ENCODE measurements at places on chromosomes 6 and 20.

GRCh38 chr20:35648836-35649235 lies 15.9 kb downstream of the CPNE1 start:
- no peak for DNase-seq

DNA sequence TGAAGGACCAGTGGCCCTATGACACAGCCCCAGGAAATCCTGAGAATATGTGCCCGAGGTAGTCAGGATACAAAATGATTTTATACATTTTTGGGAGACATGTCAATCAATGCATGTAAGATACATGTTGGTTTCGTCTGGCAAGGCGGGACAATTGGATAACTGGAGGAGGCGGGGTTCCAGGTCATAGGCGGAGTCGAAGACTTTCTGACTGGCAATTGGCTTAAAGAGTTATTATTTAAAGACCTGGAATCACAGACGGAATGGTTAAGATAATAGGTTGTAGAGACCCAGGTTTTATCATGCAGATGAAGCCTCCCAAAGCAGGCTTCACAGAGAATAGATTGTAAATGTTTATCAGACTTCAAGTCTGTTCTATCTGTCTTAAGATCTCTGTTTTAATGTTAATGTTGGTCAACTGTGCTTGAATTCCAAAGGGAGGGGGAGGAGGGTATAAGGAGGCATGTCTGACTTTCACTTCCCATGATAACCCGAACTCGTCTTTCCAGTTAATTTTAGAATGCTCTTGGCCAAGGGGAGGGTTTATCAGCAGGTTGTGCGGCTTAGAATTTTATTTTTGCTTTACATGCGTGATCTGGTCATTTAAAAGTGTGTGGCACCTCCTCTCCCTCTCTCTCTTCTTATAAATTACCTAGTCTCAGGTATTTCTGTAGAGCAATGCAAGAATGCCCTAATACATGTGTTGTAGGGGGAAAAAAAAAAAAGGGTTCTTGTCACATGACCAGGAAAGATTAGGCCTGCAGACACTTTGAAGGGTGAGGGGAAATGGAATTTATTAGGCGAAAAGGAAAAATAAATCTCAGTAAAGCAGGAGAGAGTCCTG lies 230.7 kb downstream of the NFATC2 start:
- DNase-seq = no peak

GRCh38 chr6:18028332-18028731 lies 40.9 kb upstream of the KIF13A start:
- no peak for DNase-seq

DNA sequence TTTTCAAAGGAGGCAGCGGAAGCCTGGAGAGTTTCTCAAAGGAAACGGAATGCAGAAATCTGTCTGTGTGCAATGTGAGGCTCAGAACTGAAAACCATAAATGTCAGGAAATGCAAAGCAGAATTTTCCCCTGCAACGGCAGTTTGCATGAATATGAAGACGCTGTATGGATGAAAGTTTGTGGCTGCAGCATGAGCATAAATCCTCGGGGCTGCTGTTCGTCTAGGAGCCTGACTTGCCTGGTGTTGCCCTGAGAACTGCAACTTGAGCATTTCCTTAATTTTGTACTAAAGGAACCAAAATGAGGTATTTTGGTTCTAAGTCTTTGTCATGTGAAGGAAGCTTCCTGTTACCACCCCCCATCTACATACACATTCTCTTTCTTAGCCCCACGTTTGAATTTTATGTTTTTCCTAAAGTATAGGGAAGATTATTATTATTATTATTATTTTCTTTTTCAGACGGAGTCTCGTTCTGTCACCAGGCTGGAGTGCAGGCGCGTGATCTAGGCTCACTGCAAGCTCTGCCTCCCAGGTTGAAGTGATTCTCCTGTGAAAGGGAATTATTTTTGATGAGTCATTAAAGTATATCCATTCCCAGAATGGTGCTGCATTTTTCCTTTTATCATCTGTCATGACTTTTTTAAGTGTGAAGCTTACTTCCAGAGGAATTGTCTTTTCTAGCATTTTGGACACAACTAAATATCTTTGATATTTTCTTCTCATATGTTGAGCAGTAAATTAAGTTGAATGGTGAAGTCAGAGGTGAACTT lies 33.1 kb downstream of the MTHFD1L start:
- no peak for DNase-seq

GRCh38 chr6:160420969-160421556 lies 72.9 kb downstream of the SLC22A3 start:
- DNase-seq = no peak

- DNase-seq = no peak
Measured at GRCh38 chr6:127950566-127951145, 49.8 kb upstream of the THEMIS start.

- no peak for DNase-seq
Measured at GRCh38 chr6:113495521-113495920, 361.6 kb upstream of the MARCKS start.

DNA sequence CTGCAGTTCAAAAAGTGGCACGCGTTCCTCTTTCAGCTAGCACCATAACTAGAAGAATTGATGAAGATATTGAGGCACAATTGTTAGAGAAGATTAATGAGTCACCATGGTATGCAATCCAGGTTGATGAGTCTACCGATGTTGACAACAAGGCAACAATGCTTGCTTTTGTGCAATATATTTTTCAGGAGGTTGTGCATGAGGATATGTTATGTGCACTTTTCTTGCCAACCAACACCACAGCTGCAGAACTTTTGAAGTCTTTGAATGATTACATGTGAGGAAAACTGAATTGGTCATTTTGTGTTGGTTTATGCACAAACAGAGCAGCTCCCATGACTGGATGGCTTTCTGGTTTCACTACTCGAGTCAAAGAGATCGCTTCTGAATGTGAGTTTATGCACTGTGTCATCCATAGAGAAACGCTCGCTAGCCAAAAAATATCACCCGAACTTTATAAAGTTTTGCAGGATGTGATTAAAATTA lies 129.3 kb upstream of the SLC24A3 start:
- DNase-seq = no peak

- DNase-seq = no peak
Measured at GRCh38 chr6:166599205-166599604, 12.7 kb upstream of the RAMACL start.

GRCh38 chr20:62878244-62879038 lies 16.8 kb upstream of the TCFL5 start:
- no peak for DNase-seq

GRCh38 chr6:113047148-113047547 lies 700.0 kb downstream of the RFPL4B start:
- no peak for DNase-seq
